ENCODE measurements at places on chromosomes 4 and X.

DNA sequence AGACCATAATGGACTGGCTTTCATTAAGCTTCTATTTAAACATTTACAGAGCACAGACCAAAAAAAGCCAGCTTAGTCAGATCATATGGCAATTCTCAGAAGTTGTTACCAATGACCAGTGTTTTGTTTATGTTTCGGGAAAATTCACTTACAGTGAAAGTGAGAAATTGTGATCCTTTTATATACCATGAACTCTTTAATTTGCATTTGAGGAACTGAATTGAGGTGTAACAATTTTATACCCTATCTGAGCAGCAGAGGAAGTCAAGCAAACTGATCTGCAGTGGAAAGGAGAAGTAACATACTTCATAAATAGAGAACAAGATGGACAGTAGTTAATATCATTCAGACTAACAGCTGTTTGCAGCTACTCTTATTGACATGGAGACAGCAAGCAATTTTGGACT lies 97.1 kb downstream of the TMA16 start:
- DNase-seq = no peak

GRCh38 chrX:70444326-70444945 lies at the start of gene DLG3:
Gene DLG3, plus strand, starts transcription at chrX:70444835. Its CDS starts 367 bp downstream, at chrX:70445202.
- peak; percentile 22 for DNase-seq

DNA sequence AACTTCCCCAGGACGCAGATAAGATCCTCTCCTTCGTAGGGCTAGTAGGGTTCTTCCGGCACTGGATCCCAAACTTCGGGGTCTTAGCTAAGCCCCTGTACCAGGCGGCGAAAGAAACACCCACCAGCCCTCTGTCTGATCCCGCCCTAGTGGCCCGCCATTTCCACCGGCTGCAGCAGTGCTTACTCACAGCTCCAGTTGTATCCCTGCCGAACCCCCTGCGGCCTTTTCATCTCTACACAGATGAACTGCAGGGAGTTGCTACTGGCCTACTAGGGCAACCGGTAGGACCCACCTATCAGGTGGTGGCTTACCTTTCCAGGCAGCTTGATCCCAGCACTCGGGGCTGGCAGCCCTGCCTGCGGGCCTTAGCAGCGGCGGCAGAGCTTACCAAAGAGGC lies 961.2 kb downstream of the RPA4 start:
- DNase-seq = no peak

DNA sequence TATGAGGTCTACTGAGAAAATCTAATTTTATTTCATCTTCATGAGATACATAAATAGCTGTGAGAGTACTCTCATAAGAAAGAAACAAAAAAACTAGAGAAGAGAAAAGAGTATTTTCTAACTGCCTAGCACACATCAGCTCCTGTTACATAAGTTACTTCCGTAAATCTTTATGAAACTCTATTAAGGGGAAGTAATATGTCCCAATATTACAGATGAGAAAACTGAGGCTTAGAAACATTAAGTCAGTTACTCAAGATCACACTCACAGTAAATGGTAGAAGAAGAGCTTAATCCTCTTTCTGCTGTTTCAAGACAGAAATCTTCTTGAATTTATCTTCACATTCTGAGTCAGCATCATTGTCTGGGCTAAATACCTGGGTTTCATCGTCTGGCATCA lies 164.1 kb downstream of the DTHD1 start:
- DNase-seq = no peak

GRCh38 chr4:148447681-148448080 lies 5.5 kb upstream of the NR3C2 start:
- no peak for DNase-seq

- no peak for DNase-seq
These were observed 5.1 kb downstream of the TIMP1 start for GRCh38 chrX:47587091-47587891.

DNA sequence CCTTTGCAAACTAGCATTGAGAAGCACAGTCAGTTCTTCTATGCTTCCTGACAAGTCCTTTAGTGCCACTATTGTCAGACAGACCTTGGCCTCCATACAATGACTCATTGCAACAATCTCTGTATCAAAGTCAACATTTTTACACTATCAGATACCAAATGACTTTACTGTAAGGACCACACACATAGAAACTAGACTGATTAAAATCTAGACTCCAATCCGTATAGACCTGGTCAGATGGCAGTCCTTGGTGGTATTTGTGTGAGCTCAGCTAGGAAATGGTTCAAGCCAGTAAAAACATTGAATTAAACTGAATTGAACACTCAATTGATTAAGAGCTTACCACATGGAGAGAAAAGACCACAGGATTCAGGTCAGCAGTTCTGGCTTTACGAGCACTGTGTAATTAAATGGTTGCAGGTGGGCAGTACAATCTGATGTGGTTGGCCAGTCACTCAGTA lies 549.8 kb upstream of the LCORL start:
- no peak for DNase-seq

GRCh38 chrX:133183806-133184205 lies 34.3 kb downstream of the TFDP3 start:
- DNase-seq = no peak

DNA sequence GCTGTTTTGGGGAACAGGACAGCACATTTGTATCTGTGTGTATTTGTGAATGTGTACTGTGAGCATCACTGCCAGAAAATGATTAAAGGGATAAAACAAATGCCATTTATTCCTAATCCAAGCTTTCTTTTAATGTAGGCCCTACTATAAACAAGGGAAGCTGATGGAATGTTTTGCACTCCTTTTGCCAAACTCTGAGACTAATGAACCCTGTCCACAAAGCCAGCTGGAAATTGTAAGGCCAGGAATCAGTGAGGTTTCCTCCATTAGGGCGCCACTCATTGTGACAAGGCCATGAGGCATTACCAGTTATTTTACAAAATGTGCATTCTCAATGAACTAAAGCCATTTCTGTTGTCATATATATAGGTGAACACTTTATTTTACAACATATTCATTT lies 163.0 kb upstream of the NAP1L5 start:
- DNase-seq = no peak

DNA sequence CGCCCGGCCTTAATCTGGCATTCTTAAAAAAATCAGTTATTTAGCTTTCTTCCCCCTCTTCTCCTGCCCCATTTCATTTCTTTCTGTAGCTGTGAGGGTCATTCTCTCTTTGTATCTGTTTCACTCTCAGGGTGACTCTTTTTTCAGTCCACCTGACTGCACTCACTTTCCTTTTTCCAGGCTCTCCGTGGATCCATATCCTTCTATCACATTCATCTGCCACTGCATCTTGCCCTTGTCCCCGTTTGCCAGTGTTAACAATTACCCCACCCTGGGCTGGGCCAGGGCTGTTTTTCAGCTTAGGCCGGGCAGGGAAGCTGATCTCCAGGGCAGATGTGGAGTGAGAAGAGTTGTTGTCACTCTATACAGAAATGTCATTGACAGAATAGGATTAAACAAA lies 7.7 kb downstream of the FHL1 start:
- DNase-seq = no peak

DNA sequence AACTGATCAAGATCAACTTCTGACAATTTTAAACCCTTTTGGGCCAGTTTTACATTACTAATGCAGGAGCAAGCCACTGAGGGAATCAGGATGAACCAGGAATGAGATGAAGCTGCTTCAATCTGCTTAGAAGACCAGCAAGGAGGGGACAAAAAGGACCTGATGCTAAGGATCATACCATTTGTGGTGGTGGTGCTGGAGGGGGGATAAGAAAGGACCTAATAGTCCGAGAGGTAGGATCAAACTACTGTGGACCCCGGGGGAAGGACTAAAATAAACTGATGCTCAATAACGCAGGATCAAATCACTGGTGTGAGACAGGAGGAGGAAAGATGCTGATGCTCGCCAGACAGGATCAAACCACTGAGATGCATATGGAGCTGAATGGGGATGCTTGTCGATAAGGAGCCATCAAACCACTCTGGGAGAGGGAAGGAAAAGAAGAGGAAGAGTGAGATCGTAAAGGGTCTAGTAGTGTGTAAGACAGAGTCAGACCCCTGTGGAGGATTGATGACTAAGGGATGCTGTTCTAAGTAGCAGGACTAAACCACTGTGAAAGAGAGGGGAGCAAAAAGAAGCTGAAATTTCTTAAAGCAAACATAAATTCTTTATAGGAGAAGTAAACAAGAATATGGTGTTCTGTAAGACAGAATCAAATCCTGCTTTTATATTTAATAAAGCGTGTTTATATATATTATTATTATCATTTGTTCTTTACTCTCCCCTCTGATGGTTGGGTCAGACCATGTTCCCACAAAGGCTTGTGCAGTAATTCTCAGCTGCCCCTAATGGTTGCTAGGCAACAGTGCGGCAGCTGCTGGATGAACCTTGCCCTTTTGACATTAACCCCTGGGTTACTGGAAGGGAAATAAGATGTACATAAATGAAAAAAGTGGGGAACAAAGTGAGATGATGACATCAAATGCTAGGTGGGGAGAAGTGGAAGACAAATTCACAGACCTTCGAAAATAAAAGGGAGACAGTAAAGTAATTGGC lies 432.5 kb upstream of the FGF16 start:
- DNase-seq = no peak

GRCh38 chr4:106953036-106953705 lies 82.9 kb downstream of the DKK2 start:
- DNase-seq = no peak

DNA sequence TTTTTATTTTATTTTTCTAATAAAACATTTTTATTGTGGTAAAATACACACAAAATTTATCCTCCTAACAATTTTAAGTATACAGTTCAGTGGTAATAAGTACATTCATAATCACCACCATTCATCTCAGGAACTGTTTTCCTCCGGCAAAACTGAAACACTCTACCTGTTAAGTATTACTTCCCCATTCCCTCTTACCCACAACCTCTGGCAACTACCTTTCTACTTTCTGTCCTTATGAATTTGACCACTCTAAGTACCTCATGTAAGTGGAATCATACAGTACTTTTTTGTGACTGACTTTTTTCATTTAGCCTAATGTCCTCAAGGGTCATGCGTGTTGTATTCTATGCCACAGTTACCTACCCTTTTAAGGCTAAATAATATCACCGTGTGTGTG lies 21.1 kb upstream of the HSFX4 start:
- no peak for DNase-seq

DNA sequence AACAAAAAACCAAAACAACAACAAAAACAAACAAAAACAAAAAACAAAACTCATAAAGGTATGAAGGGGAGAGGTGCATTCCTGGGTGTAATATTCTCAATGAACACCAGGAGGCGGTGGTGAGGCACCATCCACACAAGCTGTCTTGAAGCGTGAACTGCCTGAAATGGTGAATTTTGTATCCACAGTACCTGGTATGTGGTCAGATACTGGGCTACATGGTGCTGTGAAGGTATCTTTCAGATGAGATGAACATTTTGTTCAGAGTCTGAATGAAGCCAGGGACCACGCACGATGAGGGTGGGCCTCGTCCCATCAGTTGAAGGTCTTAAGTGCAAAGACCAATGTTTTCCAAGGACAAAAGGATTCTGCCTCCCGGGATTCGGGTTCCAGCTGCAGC lies 58.5 kb downstream of the ASMT start:
- DNase-seq = peak; percentile 51

GRCh38 chr4:147605499-147605898 lies 11.7 kb upstream of the TMEM184C start:
- DNase-seq = no peak

GRCh38 chr4:168453146-168453545 lies 27.1 kb downstream of the DDX60L start:
- DNase-seq = no peak

- DNase-seq = no peak
These were observed 1344.5 kb upstream of the PCDH7 start for GRCh38 chr4:29375716-29376115.

DNA sequence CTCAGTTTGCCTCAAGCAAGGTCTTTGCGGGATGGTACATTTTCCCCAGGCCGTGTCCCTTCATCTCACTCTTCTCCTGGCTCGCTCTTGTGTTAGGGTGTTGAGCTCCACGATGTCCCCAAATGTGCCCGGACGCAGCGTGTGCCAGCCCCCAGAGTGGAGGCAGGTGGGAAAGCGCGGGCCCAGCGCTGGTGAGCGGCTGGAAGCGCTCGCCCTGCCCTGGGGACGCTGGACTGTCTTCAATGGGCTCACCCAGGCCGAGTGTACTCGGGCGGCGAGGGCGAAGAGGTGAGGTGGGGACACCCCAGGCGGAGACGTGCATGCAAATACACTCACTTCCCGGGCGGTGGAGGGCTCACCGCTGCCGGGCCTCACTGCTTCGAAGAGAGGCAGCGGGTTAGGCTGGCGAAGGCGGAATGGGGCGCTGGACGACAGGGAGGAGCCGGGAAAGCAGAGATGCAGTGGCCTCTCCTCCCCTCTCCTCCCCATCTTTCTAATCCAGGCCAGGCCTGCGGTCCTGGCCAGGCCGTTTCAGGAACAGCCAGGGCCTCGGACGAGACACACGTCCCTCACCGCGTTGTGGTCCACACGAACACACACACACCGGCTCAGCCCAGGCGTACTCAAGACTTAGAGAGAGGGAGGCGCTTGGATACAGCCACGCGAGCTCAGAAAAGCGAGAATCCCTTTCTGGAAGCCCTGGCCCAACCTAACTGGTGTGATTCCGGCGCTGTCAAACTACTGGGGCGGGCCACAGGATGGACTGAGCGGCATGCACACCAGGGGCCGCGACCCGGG lies 2.2 kb downstream of the NKX6-1 start:
- no peak for DNase-seq

- no peak for DNase-seq
These were observed 28.8 kb upstream of the TRPC3 start for GRCh38 chr4:121980643-121981042.

- no peak for DNase-seq
These were observed 90.9 kb downstream of the GC start for GRCh38 chr4:71692963-71693362.

GRCh38 chr4:163673848-163674697 lies 179.6 kb downstream of the TMA16 start:
- DNase-seq = no peak

GRCh38 chr4:10456595-10457254 lies 501 bp downstream of the ZNF518B start:
- peak; percentile 70 for DNase-seq

GRCh38 chrX:125507119-125507518 lies 187.4 kb downstream of the TEX13C start:
- no peak for DNase-seq

GRCh38 chr4:38415682-38416081 lies 248.3 kb upstream of the KLF3 start:
- DNase-seq = no peak

GRCh38 chr4:151561551-151562256 lies 152.7 kb downstream of the FHIP1A start:
- no peak for DNase-seq

DNA sequence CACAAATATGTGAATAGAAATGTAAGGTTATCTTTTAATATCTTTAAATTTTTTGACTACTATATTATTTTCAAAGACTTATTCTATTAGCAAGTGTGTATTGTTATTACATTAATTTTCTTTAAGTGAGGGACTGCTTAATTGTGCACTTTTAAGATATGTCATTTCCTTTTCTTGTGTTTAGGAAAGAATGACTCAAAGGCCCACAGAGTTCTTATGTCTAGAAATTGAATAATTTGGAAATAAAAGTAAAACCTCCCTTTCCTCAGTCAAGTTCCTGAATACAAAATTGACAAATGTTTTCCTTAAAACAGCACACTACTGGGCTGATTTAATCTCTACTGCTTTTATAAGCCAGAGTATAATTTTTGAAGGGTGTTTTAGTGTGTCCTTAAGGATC lies 169.7 kb downstream of the TMEM47 start:
- DNase-seq = no peak

Measured in stimulated activated CD4-positive, alpha-beta T cell treated with anti-CD3 and anti-CD28 coated beads, Interleukin-2, amount 100 ng/mL, for 24 hours (primary cell).